ENCODE measurements at places on chromosomes 5 and 9. TPM values are rescaled to one million over a fixed set of nuclear protein-coding genes. Genes with fewer than 3 reads are reported as not detected.
A peak's percentile ranks its signal among the peaks of the same experiment; 100 is the strongest.

OR1J2 gene
- total RNA-seq: not detected

CDC20B gene
- not detected for total RNA-seq

SNX18 gene
- total RNA-seq: 13.7 TPM

ALDH7A1 gene
- total RNA-seq: 41.6 TPM

HTR4 gene
- total RNA-seq: 15.0 TPM

FAM221B gene
- 0.43 TPM for total RNA-seq

- DNase-seq: no peak
These were observed 20.9 kb downstream of the CDHR2 start for GRCh38 chr5:176570044-176570443.

DNA sequence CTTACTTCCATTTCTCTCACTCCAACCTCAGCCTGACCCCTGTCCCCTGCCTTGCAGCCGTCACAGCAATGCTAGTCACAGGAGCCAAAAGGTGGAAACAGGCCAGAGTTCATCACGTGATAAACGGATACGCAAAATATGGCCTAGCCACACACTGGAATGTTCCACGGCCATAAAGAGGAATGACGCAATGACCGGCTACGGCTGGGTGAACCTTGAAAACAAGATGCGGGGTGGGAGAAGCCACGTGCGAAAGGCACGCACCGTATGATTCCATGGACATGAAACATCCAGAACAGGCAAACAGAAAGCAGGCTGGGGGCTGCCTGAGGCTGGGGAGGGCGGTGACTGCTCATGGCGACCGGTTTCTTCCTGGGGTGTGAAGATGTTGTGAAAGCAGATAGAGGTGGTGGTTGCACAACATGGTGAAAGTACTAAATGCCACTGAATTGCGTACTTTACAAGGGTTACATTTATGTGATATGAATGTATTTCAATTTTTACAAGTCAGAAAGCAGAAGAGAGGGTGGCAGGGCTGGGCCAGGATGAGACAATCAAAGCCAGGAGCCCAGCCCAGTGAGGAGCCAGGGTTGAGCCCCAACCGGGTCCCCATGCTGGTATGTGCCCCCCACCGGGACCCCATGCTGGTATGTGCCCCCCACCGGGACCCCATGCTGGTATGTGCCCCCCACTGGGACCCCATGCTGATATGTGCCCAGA is 117.8 kb upstream of the SARDH start:
- peak; percentile 67 for DNase-seq

- no peak for DNase-seq
These were observed 12.4 kb downstream of the NR6A1 start for GRCh38 chr9:124758691-124759090.

- no peak for DNase-seq
These were observed 57.7 kb downstream of the DUSP1 start for GRCh38 chr5:172713113-172713808.

DNA sequence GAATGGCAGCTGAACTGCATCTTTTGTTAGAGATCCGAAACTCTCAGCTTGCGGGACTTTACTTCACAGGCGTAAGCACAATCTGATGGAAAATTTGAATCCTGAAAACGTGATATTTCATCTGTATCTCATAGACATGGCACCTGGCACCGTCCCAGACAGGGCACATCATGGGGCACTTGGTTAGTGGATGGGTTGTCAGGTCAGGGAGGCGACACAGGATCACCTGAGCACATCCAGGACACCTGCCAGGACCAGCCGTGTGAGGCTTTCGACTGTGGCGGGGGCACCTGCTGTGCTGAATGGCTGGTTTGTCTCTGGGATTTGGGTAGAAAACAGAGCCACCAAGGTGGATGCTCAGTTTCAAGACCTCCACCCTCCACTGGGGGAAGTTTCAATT is 11.3 kb upstream of the ZFP62 start:
- peak; percentile 50 for DNase-seq

GRCh38 chr9:90074316-90074962 is 469.6 kb downstream of the GADD45G start:
- DNase-seq: no peak

GRCh38 chr5:73495772-73496335 is 2.4 kb upstream of the BTF3 start:
- DNase-seq: peak; percentile 44

GRCh38 chr9:85452841-85453240 is 288.9 kb downstream of the AGTPBP1 start:
- no peak for DNase-seq

- DNase-seq: no peak
These were observed 59.9 kb downstream of the SERINC5 start for GRCh38 chr5:80195837-80196400.

- no peak for DNase-seq
These were observed 62.0 kb downstream of the RASGRF2 start for GRCh38 chr5:81021951-81022687.

- no peak for DNase-seq
These were observed 1026.1 kb upstream of the DMAC1 start for GRCh38 chr9:8825585-8826147.

GRCh38 chr5:132592521-132592920 is 35.7 kb downstream of the RAD50 start:
- no peak for DNase-seq

- DNase-seq: no peak
These were observed 97.7 kb upstream of the PRRC1 start for GRCh38 chr5:127419683-127420257.

- no peak for DNase-seq
These were observed 97.8 kb downstream of the C5orf15 start for GRCh38 chr5:133870661-133871060.

DNA sequence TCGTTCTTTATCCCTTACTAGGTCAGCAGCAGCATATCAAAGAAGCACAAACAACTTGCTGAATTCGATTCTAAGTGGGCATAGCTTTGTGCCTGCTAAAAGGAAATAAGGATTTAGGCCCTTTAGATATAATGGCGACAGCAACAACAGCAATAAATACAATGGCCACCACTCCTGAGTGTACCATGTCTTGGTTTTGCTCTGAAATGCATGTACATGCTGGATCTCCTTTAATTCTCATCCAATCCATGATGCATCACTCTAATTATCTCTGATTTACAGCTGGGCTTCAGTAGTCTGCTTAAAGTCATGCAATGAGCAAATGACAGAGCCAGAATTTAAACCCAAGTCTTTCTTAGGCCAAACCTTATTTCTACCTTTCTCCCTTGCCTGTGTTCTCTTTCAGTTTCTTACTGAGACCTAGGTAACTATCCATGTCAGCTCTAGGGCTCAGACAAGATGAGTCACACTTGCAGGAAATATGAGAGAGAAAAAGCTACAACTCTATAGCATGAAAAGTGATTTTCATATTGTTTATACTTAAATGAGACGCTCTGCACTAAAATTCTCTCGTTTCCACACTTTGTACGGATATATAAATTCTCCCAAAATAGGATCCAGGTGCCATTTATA is 111.8 kb downstream of the HMHB1 start:
- DNase-seq: no peak

- no peak for DNase-seq
These were observed 27.5 kb downstream of the SREK1 start for GRCh38 chr5:66171349-66172344.

- DNase-seq: no peak
These were observed 64.3 kb upstream of the RUFY1 start for GRCh38 chr5:179485845-179486575.

DNA sequence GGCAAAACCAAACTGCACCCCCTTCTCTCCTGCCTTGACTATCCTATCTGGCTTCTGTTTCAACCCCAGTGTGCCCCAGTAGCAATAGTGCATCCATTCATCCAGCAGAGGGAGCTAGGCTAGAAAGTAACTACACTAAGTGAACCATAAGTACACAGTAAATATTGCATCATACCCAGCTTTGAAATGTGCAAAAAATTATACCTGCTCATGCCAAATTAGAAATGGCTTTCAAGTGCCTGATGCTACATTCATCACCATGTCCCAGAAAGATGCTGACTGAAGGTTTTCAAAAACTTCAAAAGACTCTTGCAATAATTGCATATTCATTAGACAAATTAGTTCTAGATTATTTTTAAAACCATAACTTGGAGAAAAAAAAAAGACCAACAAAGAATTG is 153.5 kb downstream of the PRELID2 start:
- no peak for DNase-seq

GRCh38 chr9:19782005-19782404 is 6.8 kb downstream of the SLC24A2 start:
- no peak for DNase-seq

- no peak for DNase-seq
These were observed 2.2 kb upstream of the DPP7 start for GRCh38 chr9:137116728-137117127.

DNA sequence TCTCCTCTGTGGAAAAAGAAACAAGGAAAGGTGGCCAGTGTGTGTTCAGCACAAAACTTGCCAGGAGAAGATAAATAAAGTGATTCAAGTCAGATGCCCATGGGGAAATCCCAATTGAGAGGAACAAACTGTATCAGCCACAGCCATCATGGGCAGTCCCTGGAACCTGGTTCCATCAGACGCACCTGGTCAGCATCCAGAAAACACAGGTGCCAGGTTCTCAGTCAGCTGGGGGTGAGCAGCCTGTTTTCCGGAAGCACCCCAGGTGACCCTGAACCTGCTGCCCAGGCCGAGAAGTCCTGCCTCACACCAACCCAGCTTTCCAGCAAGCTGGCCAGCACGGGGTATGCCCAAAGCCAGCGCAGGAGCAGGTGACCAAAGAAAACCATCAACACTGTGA is 30.5 kb downstream of the PTCH1 start:
- no peak for DNase-seq

DNA sequence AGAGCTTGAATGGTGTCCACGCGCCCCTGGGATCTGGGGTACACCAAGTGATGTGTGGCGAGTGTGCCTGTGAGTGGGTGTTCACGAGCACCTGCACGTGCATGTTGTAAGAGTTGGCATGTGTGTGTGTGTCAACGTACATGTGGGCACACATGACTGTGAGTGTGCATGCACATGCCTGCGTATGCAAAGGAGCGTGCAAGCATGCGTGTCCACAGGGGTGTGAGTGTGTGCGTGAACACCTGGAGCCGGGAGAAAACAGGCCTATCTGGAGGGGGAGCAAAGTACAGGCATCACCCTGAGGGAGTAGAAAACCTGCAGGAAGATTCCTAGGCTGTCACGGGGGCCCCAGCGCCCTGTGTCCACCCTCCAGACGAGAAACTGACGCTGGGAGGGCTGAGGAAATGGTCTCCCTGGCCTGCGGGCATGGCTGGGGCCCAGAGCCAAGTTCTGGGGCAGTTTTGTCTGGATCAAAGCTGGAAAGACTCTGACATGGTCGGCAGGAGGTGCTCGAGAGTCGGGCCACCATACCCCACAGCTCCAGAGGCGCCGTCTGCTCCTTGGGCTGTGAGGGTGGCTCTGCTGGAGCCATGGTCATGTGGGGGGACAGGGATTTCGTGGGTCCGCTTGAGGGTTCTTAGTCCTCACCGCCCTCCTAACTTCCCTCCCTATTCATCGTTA is 31.8 kb downstream of the PTGES start:
- no peak for DNase-seq

- no peak for DNase-seq
These were observed 162.2 kb downstream of the SREK1 start for GRCh38 chr5:66306105-66306843.

Data from mucosa of descending colon (tissue), 3 donors.